ENCODE measurements at places on chromosomes 4 and X.

GRCh38 chr4:8221476-8221875 is 22.4 kb downstream of the SH3TC1 start:
- no peak for DNase-seq

DNA sequence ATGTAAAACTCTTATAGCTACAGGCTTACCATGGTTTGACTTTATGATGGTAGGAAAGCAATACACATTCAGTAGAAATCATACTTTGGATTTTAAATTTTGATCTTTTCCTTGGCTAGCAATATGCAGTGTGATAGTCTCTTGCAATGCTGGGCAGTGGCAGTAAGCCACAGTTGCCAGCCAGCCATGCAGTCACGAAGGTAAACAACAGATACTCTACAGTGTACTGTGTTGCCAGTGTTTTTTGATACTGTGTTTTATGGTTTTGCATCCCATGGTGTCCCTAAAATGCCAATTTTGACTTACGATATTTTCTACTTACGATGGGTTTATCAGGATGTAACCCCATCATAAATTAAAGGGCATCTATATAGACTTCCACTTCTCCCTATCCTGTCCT is 24.8 kb upstream of the KLF3 start:
- DNase-seq = no peak

GRCh38 chrX:24357106-24357505 is 3.3 kb upstream of the SUPT20HL1 start:
- DNase-seq = no peak

GRCh38 chrX:7119950-7120877 is 27.3 kb upstream of the STS start:
- DNase-seq = no peak

- DNase-seq = no peak
Observed at GRCh38 chr4:41466249-41466648, 71.7 kb upstream of the LIMCH1 start.

DNA sequence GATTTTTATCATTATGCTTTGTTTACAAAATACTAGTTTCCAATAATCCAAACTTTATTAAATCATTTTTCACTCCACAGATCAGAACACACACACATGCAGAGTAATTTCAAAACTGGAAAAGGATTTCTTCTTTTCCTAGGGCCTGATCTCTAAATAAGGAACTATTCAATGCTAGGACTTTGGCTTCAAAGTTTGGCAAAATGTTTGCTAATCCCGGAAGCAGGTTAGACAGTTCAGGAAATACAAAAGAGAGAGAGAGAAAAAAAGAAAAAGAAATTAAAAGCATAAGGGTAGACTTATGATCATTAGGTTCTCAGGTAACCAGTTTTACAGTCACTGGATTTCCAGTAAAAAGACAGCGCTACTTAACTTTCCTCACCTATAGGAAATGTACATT is 211.0 kb downstream of the DCLK2 start:
- no peak for DNase-seq

- no peak for DNase-seq
Observed at GRCh38 chrX:24890677-24891076, 125.1 kb downstream of the ARX start.

GRCh38 chr4:28014469-28014868 is 1153.8 kb downstream of the STIM2 start:
- DNase-seq = no peak

DNA sequence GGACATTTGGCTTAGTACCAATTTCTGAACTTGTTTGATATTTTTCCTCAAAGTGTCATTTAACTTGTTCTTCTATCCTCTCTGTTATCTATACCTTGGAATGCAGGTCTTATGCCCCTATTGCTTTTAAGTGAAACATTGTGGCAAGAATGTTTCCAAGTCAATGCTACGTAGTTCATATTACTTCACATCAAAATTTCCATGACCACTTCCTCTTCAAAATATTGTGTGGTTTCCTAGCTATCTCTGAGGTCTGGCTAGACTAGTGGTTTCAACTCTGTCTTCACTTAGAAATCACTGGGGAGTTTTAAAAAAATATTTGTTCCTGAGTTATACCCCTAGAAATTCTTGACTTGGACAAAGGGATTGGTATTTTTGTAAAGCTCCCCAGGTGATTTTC is 20.2 kb upstream of the RASGEF1B start:
- DNase-seq = no peak
